ENCODE measurements at places on chromosomes 3 and 15.

DNA sequence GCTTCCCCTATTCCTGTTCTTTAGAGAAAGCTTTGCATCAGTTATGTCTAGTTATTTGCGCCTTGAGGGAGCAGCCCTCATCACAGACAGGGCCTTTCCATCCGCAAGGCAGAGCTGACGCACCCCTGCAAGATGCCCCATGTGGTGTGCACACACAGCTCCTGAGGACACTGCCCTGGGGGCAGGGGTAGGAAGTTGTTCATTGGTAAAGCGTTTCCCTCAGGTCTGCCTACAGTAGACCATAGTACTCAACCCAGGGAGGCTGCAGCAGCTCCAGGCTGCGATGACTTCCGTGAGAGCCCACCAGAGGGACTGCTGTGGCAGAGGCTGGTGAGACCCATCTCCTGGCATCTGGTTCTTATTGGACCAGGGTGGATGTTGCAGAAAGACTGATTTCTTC, 55.1 kb upstream of the PLXNA1 start:
- DNase-seq = no peak

DNA sequence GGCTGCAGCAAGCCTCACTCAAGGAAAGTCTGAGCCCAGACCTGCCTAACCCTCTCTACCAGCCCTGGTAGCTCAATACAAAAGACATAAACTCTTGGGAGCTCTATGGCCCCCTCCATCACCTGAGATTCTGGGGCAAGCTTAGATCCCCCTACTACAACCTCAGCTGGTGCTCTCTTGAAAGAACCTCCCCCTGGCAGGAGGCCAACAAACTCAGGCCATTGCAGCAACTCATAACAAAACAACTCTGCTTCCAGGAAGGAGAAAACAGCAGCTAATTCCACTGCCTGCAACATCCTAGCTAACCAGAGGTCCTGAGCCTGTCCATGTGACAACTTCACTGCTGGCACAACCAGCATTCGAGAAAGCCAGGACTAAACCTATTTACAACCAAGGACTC, 169.2 kb downstream of the ROBO1 start:
- DNase-seq = no peak

DNA sequence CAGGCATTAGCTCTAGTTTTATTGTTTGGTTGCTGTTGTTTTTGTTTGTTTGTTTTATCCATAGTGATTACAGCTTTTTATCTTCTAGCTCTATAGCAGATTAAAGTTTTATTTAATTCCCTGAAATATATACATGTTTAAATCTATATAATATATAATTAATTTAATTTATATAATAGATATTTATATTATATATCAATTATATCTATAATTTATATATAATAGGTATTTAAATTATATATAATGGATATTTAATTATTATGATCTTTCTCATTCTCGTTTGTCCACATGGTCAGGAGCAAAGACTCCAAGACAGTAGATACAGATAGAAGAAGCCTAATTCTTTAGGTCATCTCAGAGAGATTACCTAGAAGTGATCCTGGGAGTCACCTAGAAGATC, 238.8 kb upstream of the GPR149 start:
- no peak for DNase-seq

GRCh38 chr15:61308437-61308836, 79.3 kb upstream of the RORA start:
- no peak for DNase-seq

GRCh38 chr15:57665939-57666338, 40.6 kb upstream of the POLR2M start:
- no peak for DNase-seq

DNA sequence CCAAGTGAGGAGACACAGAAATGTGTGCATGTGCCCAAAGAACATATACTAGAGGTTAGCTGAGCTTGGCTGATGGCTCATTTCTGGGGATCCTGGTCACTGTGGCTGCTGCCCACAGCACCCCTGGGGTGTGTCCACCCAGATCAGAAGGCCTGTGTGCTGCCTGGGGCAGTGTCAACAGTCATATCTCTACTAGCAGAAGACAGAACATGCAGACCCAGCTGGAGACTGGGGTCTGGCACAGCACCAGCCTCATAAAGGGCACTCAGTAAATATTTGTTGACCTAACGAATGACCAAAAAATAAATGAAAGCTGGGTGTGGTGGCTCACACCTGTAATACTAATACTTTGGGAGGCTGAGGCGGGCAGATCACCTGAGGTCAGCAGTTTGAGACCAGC, 16.4 kb downstream of the CHRNA3 start:
- DNase-seq = no peak

DNA sequence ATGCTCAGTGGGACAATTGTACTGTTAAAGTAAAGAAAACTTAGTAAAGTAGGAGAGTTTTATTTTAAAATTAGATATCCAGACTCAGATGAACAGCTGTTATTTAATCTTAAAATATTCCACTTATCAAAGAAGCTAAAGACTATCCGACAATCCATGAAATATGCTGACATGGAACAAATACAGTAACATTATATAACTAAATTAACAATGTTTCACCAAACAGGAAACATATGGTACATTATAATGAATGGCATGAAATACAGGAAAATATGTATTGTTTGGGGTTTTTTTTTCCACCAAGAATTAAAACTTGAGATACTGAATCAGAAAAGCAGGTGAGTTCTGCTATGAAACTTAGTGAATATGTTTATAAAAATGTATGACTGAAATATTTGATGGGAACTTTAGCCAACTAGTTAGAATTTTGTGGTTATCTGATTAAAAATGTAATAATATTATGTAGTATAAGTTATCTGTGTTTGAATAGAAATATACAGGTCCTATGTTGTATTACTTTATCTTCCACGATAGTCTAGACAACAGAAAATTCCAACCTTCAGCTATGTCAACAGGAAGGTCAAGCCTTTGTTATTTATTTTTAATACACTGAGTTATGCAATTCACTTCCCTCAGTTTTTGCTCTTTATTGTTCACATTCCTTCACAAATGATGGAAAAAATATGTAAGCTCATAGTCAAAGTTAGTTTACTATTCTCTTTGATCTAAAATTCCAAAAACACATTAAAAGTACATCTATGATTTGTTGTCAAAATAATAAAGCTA, 72.7 kb downstream of the UACA start:
- DNase-seq = no peak

DNA sequence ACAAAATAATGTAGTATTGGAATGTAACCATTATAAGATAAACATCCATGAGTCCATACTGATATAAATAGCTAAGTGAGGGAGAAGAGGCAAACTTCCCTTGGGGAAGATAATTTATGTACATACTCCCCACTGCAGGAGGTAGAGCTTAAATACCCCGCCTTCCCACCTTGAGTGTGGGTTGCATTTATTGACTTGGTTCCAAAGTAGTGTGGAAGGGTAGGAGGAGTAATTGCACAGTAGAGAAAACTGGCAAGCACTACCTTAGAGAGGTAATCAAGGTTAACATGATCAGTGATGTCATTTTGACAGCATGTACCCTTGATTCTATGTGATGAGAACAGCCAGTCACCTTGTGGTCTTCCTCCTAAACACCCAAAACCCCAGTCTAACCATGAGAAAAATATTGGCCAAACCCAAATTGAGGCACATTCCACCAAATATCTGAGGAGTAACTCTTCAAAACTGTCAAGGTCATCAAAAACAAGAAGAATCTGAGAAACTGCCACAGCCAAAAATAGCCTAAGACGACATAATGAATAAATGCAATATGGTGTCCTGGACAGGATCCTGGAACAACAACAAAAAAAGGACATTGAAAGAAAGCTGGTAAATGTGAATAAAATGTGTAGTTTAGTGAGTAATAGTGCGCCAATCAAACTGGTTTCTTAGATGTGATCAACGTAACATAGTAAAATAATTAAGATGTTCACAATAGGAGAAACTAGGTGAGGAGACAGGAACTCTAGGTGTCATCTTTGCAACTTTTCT, 774 bp upstream of the CNOT10 start:
- no peak for DNase-seq

All from NCI-H526 treated with DMSO at 0.1 percent for 48 hours (cell line).